Stimulated activated CD8-positive, alpha-beta memory T cell treated with anti-CD3 and anti-CD28 coated beads, Interleukin-7, amount 100 ng/mL, for 48 hours (primary cell): ENCODE measurements at places on chromosomes 6 and 20.

GRCh38 chr6:4023240-4023639, 55.7 kb downstream of the FAM217A start:
- no peak for DNase-seq

- DNase-seq: no peak
These were observed 50.6 kb downstream of the SLC22A3 start for GRCh38 chr6:160398674-160399271.

DNA sequence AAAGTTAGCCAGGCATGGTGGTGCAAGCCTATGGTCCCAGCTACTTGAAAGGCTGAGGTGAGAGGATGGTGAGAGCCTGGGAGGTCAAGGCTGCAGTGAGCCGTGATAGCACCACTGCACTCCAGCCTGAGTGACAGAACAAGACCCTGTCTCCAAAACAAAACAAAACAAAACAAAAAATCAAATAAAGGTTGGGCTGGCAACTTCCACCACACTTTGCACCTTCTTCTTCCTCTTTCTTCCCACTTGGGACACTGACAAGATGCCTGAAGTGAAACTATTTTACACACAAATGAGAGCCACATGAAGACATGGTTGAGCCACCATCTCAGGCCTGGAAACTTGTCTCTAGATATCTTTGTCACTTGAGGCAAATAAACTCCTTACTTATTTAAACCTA, 53.8 kb upstream of the CCDC28A start:
- DNase-seq: no peak

DNA sequence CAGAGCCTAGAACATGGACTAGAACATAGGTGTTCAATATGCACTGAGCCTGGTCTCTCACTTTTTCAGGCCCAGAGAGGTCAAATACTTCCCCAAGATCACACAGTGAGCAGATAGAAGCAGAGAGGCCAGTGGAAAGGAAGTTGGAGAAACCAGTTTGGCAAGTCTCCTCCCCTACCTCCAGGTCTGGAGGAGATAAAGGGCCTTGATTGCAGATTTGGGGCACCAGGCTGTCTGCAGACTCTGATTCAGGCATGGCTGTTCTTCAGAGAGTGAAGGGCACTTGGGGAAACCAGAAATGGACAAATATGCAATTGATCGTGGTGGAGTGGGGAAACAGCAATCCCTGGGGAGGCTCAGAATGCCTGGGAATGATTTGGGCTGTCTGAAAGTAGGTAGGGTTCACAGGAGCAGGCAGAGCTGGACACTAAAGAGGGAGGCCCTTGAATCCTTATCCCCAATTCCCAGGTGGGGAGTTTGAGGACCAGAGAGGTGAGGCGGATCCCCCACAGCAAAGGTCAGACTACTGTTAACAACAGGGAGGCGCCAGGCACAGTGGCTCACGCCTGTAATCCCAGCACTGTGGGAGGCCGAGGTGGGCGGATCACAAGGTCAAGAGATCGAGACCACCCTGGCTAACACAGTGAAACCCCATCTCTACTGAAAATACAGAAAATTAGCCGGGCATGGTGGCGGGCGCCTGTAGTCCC, 2.3 kb downstream of the PEDS1 start:
- DNase-seq: no peak

DNA sequence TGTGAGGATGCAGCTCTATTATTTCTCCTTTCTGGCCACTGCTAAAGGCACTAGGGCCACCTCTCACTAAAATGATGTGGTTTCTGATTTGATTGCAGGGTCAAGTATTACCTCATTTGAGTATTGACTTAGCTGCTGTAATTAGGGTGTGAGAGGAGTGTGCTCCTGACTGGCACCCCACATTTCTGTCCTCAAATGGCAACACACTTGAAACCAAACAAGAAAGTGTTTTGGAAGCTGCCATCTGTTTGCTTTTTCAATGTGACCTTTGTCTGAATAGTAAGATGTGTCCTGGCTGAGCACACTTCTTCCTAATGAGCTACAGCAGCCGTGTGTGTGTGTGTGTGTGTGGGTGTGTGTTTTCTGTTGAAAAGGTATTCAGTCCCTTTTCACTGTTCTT, 62.8 kb upstream of the SCP2D1 start:
- no peak for DNase-seq

DNA sequence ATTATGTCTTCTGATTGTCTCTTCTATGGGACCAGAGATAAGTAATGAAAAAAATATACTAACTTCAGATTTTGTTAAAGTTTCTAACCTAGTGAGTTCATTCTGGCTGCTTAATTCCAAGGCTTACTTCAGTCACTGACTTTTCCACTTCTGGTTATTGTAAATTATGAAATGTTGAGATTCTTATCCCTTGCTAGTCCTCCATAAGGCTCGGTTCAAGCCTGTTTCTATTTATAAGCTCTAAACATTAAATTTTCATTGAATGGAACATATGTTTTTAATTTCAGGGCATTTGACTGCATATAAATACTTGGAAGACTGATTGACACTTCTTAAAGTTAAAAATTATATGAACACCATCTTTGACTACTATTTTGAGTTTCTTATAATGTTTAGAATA, 23.6 kb upstream of the NKAIN2 start:
- DNase-seq: no peak

GRCh38 chr20:49276161-49276960, 1.5 kb downstream of the ZNFX1 start:
- DNase-seq: no peak

- DNase-seq: no peak
These were observed 297.7 kb downstream of the DHX35 start for GRCh38 chr20:39259808-39260207.

- no peak for DNase-seq
These were observed 182.4 kb upstream of the QKI start for GRCh38 chr6:163232015-163232523.

DNA sequence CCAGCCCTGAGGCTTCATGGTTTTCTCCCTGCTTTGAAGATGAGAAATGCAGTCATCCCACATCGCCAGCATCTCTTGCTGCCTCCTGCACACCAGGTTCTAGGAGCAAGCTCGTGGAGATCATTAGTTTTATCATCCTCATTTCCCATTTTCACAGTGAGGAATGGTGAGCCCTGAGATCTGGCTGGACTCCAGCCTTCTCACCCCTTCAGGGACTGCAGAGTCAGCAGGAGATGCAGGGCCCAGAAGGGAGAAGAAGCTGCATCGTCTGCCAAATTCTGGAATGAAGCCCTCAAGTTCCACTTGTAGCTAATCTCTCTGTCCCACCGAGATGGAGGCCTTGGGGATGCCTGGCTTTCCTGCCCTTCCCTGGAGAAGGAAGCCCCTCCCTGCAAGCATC, 216.8 kb downstream of the TAF4 start:
- DNase-seq: no peak

DNA sequence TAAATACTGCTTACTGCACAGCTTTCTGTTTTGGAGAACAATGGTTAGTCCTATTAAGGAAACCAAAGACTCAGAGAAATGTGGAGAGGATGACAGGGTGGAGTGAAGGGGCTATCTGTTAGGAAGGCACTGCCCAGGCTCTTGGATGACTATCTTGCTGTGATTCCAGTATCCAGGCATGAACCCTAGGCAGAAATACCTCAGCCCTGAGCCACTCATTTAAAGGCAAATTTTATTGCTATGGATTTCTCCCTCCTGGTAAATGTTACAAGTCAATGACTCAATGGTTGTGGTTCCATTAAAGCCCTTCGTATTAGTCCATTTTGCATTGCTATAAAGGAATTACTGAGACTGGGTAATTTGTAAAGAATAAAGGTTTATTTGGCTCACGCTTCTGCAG, 25.9 kb downstream of the ADGRF4 start:
- no peak for DNase-seq

DNA sequence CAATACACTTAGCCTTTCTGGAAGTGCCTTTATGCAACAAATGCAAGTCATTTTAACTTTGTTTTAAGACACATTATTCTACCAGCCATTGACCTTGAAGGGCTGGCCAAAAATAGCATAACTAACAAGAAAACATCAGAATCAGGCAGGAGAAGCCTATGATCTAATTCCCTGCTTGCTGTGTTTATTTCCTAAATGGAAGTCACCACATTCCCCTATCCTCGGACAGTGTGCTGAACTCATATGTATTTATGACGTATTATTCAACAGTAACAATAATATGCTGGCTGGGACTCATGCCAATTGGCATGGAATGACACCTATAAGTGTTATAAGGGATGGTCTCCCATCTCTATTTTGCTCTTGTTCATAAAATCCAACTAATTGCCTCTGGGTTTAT, 140.7 kb downstream of the MAP3K7 start:
- DNase-seq: no peak

GRCh38 chr6:45689926-45690615, 312.3 kb upstream of the SUPT3H start:
- no peak for DNase-seq

DNA sequence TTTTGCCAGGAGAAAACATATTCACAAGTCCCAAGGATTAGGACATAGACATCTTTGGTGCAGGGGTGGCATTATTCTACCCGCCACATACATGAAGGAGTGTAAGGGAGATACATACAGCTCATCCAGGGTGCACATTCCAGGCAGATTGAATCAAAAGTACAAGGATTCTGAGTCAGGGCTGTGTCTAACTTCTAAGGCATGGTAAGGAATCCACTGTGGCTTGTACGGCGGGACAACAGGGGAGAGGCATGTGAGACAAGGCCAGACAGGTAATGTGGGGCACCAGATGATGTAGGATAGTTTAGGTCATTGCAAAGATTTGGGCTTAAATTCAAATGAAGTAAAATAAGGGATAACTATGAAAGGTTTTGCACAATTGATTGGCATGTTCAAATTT, 780.9 kb downstream of the C6orf118 start:
- no peak for DNase-seq

DNA sequence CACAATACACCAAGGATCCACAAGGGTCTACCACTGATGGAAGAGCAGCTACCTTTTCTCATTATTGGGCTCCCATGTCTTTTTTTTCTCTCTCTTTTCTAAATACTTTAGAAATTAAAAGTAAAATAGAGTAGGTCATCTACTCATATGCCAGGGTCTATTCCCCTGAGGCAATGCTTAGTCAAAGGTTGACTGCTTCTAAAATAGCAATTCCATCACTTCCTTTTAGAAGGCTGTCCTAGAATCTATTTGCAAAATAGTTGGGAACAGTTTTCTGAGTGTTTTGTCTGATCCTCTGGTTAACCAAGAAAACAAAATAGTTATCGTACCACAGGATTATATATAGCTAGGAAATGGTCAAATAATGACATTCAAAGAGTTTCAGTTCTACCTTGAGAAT, 174.1 kb downstream of the COL21A1 start:
- DNase-seq: no peak

DNA sequence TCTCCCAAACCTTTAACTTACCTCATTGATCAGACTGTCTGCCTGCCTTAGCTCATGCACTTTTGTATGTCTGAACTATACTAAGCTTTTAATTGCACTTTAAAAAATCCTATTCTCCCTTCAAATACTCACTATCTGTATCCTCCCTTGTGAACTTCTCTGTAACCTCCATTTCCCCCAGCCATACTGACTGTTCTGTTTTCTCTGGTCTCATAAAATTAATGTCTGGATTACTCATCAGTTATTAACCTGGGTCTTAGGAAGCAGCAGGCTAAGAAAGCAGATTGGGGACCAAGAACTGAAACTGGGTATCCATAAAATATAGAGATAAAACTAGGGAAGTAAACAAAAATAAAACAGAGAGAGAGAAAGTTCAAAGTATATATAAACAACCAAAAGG, 469.3 kb upstream of the MAN1A1 start:
- DNase-seq: no peak

DNA sequence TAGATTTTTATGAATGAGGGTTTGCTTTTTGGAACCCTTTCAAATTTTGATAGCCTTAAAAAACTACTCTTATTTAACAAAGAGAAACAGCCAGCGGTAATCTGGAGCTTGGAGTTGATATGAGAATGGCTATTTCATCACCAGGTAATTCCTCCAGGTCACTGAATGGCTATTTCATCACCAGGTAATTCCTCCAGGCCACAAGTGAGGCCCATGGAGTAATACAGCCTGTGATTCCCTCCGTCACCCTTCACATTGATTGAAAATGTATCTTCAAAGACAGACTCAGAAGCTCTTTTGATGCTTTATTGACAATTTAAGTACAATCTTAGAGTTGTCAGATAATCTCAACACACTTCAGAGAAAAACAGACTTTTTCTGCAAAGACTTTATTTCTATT, 73.3 kb upstream of the AGPAT4 start:
- DNase-seq: no peak

DNA sequence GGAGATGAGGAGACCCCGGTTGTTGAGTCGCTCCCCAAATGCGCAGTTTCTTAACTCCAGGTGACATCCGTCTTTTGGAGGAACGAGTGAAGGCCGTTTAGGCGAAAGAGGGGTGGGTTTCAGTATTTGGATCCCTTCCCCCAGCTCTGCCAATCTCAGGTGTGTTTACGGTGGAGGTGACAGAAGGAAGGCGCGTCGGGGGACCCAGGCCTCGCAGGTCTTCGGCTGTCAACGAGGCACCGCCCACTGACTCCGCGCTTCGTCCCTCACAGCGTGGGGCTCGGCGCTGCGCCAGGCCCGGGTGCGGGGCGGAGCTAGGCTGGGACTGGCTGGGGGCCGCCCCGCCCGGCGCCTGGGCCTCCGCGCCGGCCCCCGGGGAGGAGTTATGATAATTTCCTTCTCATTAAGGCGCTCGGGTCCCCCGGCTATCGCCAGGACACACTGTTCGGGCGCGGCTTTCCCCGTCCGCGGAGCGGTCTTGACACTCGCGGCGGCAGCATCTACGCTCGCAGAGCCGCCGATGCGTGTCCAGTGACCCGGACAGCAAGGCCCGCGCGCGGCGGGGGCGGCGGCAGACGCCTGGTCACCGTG, at the start of gene TFAP2C:
TSS of gene TFAP2C (plus strand) at position 434 of the 591 bp plus-strand sequence. CDS start 239 bp downstream, outside the sequence.
- no peak for DNase-seq

DNA sequence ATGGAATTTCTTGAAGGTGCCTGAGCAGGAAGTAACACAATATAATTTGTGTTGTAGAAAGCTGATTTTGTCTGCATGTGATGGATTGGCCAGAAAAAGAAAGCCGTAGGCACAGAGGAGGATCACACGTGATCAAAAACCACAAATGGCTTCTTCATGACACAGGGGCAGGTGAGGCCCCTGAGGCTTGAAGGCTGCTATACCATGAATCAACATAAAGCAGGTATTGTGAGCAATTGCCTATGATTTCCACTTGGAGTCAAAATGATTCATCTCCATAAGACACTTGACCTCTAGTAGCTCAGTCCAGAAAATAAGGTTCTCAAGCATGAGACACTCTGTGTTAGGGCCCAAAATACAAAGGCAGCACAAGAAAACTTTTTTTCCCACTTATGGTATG, 42.4 kb upstream of the EYA4 start:
- DNase-seq: no peak
